Epithelial cell of proximal tubule (primary cell): ENCODE measurements at places on chromosomes 12 and 14. TPM values are rescaled to one million over a fixed set of nuclear protein-coding genes. Genes with fewer than 3 reads are reported as not detected.

Gene MPHOSPH9
- total RNA-seq, result 47.8 and 52.6 TPM in 2 replicates

Gene PIWIL1
- total RNA-seq, result not detected in 2 replicates

Gene ASIC1
- 1.4 and 4.0 TPM in 2 replicates for total RNA-seq

Gene USP44
- total RNA-seq, result 2.1 and 7.9 TPM in 2 replicates

Gene CALM1
- total RNA-seq, result 509 and 520 TPM in 2 replicates

Gene PSMA6
- total RNA-seq, result 196 and 303 TPM in 2 replicates
